ENCODE measurements at places on chromosomes 7 and 10.

DNA sequence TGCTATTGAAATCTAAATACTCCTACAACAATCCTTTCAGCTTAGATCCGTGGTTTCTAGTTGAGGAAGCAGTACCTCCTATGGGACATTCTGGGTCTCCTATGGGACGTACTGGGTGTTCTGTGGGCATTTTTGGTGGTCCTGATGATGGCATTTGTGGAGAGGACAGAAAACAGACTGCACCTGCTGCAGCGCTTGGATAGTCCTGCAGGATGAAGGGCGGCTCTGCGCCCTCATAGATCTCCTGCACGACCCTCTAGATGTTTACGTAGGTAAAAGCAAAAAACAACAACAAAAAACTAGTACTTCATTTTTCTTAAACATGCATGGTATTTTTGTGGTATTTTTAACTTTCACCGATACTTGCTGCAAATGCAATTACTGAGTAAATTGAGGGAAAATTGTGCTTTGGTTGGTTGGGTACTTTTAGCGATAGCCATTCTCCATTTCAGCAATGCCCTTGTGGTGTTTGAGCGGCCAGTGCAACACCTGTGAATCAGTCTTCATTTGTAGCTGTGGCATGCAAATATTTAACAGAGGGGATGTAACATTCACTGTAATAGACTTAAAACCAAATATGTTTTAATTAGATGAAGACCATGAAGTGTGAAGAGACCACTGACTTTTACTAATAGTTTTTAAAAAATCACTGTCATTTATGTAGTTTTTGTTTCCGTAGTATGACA, 461.2 kb downstream of the SDK1 start:
- no peak for DNase-seq

GRCh38 chr10:100192350-100192749, 6.5 kb upstream of the ERLIN1 start:
- DNase-seq: no peak

DNA sequence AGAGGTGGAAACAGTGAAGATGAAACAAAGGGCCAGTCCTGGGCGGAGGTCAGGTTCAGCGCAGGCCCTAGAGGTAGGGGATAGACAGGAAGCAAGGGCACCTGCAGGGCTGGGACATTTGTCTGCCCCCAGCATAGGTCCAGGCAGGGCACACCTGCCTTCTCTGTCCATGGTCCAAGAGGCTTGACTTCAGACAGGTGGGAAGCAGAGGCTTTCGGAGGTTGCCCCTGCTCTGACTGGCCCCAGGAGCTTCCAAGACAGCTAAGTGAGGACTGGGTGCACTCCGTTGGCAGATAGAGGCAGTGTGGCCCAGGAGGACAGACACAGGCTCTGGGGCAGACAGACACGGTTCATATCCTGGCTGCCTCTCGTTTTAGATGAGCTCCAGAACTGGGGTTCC, 71.6 kb upstream of the GRB10 start:
- DNase-seq: no peak

DNA sequence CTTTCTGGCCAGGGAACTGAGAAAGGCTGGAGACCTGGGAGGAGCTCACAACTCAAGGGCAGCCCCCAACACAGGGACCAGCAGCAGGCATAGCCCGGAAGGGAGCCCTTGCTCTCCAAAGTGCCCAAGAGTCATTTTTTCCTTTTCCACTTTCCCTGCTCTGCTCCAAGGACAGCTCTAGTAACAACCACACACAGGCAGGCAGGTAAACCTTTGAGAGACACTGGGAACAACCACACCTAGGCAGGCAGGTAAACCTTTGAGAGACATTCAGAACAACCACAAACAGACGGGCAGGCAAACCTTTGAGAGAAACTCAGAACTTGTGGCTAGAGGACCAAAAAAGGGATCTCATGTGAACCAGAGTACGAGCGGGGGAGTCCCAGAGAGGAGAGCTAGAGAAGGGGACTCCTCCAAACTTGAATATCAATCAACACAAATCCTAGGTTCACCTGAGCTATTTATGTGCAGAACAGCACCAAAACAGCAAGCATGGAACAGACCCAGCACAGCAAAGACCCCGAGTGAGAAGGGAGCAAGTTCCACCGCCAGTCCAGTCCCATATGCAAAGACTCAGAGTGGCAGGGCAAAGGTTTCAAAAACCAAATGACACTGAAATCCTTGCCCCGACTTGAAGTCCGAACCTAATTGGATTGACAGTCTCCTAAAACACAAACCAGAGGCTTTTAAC, 33.6 kb upstream of the GUSB start:
- DNase-seq: no peak

DNA sequence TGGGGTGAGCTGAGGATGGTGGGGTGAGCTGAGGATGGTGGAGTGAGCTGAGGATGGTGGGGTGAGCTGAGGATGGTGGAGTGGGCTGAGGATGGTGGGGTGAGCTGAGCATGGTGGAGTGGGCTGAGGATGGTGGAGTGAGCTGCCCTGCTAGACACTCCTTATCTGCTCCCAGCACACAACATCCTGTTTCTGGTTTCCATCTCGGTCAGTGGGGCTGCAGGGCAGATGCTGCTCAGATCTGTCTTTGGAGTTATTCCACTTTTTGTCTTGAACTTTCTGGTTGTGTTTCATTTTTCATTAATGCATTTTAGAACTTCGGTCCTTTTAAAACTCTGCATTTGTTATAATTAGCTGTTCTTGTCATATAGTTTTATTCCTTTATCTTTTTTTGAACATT, 67.9 kb upstream of the ANTXRL start:
- DNase-seq: no peak

Data from H9 (cell line).